Stimulated activated CD8-positive, alpha-beta memory T cell treated with anti-CD3 and anti-CD28 coated beads, Interleukin-2, amount 100 ng/mL, for 1 hour (primary cell): ENCODE measurements at places on chromosomes 2 and 18.

GRCh38 chr2:27860111-27860510 lies 30.1 kb downstream of the RBKS start:
- no peak for DNase-seq

DNA sequence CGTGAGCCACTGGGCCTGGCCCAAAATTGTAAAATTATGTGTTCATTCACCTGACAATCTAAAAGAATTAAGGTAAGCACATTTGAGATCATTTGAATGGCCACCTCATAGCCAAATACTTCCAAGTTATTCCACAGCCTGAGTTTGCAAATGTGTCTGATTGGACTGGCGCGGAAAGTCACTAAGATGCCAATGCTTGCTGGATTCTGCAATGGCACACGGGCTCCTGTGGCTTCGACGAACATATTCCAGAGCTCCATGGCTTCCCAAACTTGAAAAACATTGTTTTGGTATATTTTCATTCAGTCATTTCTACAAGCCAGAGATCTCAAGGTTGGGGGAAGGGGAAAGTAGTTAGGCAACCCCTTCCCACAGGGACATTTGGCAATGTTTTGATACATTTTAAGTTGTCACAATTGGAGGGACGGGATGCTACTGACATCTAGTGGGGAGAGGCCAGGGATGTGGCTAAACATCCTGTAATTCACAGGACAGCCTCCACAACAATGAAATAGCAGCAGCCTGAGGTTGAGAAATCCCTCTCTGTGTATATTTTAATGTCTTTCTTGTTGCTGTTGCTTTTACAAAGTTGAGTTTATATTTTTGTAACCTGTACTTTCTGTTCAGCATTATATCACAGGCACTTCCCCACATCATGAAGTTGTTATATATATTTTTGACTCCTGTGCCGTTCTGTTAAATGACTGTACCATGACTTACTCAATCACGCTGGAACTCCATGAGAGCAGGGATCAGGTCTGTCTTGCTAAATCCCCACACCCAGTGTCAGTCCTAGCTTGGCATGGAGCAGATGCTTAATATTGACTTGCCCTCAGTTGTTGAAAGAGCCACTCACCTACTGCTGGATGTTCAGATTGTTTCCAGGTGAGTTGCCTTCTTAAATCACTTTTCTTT lies 56.9 kb downstream of the COL4A4 start:
- no peak for DNase-seq

GRCh38 chr18:52716973-52717372 lies 377.0 kb downstream of the DCC start:
- no peak for DNase-seq

GRCh38 chr2:20650393-20650876 lies 463 bp downstream of the HS1BP3 start:
- no peak for DNase-seq

DNA sequence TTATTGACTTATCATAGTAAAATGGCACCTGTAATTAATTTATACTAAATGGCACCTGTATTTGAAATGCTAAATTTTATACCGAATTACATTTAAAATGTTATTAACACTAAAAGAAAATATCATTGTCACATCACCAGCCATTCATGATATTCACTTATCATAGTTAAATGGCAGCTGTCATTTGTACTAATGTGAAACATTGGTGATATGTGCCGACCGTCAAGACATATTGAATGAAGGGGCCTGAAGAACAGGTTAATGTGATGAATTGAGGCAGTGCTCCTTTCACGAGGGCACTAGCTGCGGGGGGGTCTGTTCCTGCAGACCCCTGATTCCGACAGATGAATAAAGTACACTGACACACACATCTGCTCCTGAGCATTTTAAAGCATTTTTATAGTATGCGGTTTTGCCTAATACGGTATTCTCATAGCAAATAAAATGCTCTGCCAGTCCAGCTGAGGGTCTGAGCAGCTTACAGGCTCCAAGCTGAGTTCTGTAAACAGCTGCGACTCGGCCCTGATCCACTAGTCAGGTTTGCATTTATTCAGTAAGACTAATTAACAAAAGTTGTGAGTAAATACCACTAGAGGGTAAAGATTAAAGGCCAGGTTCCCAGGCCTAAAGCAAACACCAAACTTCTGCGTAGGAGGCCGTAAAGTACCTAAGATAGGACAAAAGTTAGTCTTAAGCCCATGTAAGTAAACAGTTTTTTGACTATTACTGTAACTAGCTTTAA lies 593.4 kb upstream of the NETO1 start:
- no peak for DNase-seq

GRCh38 chr2:134647607-134648256 lies 71.1 kb downstream of the TMEM163 start:
- no peak for DNase-seq

- peak; percentile 33 for DNase-seq
Measured at GRCh38 chr2:437756-438393, 150.0 kb upstream of the ALKAL2 start.

DNA sequence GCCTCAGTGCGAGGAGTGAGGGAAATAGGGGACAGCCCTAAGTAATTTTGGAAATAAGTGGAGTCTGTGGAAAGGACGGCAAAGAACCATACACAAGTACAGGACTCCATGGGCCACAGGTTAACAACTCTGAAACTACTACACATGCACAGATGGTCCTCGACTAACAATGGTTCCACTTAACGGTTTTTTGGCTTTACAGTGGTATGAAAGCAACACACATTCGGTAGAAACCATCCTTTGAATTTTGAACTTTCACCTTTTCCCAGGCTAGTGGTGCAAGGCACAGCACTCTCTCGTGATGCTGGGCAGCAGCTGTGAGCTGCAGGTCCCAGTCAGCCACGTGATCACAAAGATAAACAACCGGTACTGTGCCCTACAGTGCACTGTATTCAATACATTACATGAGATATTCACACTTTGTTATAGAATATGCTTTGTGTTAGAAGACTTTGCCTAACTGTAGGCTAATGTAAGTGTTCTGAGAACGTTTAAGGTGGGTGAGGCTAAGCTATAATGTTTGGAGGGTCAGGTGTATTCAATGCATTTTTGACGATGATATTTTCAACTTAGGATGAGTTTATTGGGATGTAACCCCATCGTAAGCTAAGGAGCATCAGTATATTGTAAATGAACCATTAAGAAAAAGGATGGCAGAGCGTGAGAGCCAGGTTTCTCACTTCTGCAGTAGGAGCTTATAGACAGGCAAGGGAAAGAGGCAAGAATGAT lies 44.6 kb downstream of the TBC1D8 start:
- DNase-seq: no peak

DNA sequence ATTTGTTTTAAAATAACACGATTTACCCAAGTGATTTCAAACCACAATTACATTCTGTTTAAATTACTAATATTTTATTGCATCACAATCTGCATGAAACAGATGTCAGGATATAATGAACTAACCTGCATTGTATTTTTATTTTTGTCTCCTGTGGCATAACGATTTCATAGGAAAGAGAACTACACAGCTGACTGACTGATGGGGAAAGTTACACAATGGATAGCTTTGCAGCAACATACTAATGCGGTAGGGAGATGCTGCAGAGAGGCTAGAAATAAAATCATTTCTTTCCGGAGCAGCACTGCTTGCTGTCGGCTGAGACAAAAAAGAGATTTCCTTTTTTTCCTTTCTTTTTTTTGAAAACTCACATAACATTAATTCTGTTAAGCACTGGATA lies 36.9 kb downstream of the SCN1A start:
- DNase-seq: no peak

- no peak for DNase-seq
Measured at GRCh38 chr2:33321236-33321771, 155.1 kb upstream of the RASGRP3 start.

DNA sequence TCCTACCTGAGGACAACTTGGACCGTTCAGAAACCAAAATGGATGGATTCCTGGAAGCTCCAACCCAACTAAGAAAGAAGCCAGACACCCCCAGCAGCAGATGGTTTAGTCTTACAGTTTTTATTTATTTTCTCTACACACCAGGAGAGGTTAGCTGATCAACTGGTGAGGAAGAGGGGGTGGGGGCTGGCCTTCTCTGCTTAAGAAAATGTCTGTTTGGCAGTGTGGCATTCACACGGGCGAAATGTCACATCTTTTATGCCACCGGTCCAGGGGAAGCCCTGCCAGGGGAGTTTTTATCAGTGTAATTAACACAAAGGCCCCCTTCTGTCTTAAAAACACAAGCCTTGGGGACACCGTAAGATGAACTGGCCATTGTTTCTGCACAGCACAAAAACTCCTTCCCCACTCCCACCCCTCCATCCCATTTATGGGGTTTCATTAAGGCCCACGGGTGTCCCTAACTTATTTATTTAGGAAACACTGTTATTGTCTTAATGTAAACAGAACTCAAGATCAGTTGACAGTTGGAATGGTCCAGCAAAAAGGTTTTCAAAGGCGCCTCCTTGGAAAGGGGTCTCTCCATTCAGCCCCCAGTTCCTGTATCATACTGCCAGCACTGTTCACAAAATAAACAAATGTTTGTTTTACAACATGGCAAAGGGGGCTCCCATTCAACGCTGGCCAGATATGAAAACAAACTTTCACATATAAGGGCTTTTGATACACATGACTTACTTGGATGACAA lies 217.0 kb downstream of the C1D start:
- no peak for DNase-seq

DNA sequence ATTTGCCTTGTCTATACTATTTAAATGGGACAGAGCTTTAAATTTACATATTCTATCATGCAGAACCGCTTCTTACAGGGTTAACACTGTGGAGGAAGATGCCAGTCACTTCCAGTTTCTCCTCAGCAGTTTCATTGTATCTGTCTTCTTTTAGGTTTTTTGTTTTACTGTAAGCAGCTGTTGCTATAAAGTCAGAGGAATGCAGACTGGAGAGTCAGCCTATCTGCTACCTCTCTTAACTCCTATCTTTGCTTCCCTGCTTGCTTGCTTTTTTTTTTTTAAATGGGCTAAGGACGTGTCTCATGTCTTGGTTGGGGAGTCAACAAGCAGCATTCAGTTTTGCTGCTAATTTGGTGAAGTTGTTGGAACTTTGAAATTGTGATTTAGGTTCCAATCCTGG lies 8.9 kb downstream of the EPC2 start:
- DNase-seq: no peak

GRCh38 chr2:147689220-147689909 lies 155.5 kb upstream of the ACVR2A start:
- DNase-seq: no peak

- no peak for DNase-seq
Measured at GRCh38 chr18:6242004-6242403, 172.7 kb downstream of the L3MBTL4 start.

- no peak for DNase-seq
Measured at GRCh38 chr2:206396211-206396610, 47.1 kb upstream of the ADAM23 start.

DNA sequence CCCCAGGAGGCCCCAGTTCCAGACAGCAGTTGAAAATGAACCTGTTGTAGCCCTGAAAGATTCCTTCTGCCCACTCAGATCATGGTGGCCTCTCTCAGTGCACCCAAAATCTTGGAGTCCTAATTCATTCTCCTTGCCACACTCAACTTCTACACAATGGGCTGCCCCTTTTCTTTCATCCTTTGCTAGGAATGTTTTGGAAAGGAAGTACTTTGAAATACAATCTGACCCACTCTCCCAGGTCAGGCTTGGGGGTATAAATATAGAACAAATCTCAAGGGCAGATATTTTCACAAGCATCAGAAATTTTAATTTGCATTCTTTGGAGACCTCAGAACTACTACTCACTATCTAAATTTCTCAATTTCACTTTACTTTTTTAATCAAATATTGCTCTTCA lies 103.2 kb upstream of the SH3BP4 start:
- no peak for DNase-seq

DNA sequence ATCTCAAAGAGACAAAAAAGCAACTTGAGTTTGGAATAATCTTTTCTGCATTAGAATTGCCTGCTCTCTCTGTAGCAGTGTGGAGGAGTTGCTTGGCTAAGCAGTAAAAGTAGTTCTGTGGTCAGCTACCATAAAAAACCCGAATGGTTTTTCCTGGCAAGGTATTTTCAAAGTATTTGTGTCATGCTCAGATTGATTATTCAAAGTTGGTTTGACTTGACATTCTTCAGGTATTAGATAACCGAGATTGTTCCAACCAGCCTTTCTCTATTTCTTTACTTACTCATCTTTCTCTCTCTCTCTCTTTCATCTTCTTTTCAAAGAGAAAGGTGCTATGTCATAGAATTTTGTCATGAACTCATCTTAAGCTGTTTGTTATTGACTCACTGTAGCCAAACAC lies 404.9 kb downstream of the CPS1 start:
- no peak for DNase-seq

DNA sequence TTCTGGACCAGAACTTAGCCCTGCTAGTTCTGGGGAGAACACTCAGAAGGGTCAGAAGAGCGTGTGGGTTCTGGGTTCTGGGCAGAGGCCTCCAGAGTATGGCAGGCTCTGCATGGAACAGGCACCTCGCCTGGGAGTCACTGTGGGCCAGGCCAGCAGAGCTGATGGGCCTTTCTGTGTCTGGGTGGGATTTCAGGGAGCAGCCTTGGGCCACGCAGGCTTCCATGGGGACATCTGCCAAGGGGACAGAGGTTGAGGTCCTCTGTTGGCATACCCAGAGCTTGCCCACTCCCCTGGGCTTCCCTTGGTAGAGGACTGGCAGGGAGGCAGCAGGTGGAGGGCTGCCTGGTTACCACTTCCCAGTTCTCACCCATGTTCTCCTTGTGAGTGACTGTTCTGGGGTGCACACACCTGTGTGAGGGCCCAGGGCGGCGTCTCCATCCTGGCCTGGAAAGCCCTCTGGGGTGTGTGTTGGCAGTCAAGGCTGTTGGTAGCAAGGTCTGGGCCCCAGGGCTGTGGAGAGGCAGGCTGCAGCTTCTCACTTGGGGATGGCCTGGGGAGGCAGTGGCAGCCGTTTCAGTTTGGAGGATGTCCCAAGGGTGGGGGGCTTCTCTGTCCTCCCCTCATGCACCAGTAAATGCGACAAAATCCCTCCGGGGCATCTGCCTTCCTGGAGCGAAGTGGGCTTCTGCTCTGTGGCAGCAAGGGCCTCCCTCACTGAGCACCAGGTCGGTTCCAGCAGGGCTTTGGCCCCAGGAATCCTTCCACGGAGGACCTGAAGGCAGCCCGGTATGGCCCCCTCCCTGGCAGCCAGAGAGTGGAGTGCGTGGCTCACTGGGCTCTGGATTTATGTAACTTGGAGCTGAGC lies 74.6 kb upstream of the HDAC4 start:
- DNase-seq: no peak

DNA sequence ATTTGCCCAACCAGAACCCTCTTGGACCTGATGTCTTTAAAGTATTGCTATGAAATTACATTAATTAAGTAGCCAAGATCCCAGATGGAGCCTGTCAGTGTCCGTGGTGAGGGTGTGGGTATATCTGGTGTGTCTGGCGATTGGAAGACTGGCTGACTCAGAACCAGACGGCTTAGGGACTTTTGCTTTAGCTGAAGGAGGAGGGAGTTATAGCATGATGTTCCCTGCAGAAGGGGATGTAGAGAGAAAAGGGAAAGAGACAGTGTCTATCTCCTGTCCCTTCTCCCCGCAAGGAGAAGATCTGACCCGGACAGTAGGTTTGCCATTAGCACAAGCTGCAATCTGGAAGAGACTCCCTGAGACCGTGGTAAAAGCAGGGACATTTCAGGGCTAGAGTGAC lies 60.6 kb downstream of the POU3F3 start:
- no peak for DNase-seq

GRCh38 chr2:15299904-15300520 lies 261.1 kb downstream of the NBAS start:
- DNase-seq: no peak
